Progenitor cell of endocrine pancreas (in vitro differentiated cells): ENCODE measurements at places on chromosomes 3 and 15. TPM values are rescaled to one million over a fixed set of nuclear protein-coding genes. Genes with fewer than 3 reads are reported as not detected.

DNA sequence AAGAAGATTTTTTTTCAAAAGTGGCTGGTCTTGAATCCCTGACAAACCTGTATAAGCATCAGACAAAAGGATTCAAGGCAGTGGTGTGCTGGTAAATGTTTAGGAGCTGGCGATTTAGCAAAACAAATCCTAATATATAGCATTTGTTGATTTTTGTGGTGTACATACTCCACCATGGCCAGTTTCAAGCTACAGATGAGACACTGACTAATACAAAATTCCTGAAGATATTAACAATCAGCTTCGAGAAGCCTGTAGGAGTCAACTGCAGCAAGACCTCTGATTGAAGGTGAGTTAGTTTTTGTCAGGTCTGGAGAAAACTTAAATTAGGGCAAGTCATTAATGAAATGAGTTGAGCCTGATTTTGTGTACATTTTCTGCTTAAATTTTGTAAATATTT is 6.7 kb downstream of the STRIT1 start:
- no peaks in the 10 kb centered on the region for H3K36me3 ChIP-seq
- no peak overlapping the region for H3K4me3 ChIP-seq
- DNase-seq: no peak

- no peaks in the 10 kb centered on the region for H3K36me3 ChIP-seq
- no peaks in the 10 kb centered on the region for H3K27me3 ChIP-seq
- no peak for DNase-seq
- no peak overlapping the region for H3K4me3 ChIP-seq
- H3K4me1 ChIP-seq: peaks cover 15% of the 10 kb centered on the region
Observed at GRCh38 chr3:172536505-172536904, 13.3 kb upstream of the TNFSF10 start.

- no peaks in the 10 kb centered on the region for H3K36me3 ChIP-seq
- no peaks in the 10 kb centered on the region for H3K27me3 ChIP-seq
- H3K4me1 ChIP-seq: peaks cover 8% of the 10 kb centered on the region
- H3K4me3 ChIP-seq: no peak overlapping the region
- no peak for DNase-seq
- H3K27ac ChIP-seq: no peak overlapping the region
Observed at GRCh38 chr3:89955156-89955555, 847.7 kb downstream of the EPHA3 start.

GRCh38 chr3:54897028-54897711 is 30.7 kb downstream of the LRTM1 start:
- H3K27me3 ChIP-seq: peaks cover 3% of the 10 kb centered on the region
- no peak overlapping the region for H3K4me3 ChIP-seq
- peaks cover 5% of the 10 kb centered on the region for H3K4me1 ChIP-seq
- no peak overlapping the region for H3K27ac ChIP-seq
- no peak for DNase-seq

- no peaks in the 10 kb centered on the region for H3K36me3 ChIP-seq
- peaks cover 21% of the 10 kb centered on the region for H3K4me1 ChIP-seq
- H3K4me3 ChIP-seq: peak overlapping the region; percentile 74
- peak overlapping the region; percentile 83 for H3K27ac ChIP-seq
- peaks cover 6% of the 10 kb centered on the region for H3K27me3 ChIP-seq
Observed at GRCh38 chr3:72888546-72889309, 882 bp downstream of the GXYLT2 start.

- H3K4me1 ChIP-seq: peaks cover 11% of the 10 kb centered on the region
- no peak for DNase-seq
- H3K27ac ChIP-seq: no peak overlapping the region
- H3K27me3 ChIP-seq: peaks cover 9% of the 10 kb centered on the region
Observed at GRCh38 chr15:75325922-75326321, 9.9 kb upstream of the COMMD4 start.

- no peaks in the 10 kb centered on the region for H3K36me3 ChIP-seq
- H3K27ac ChIP-seq: no peak overlapping the region
- H3K27me3 ChIP-seq: peaks cover 20% of the 10 kb centered on the region
- no peak for DNase-seq
Observed at GRCh38 chr3:135807879-135808278, 157.6 kb upstream of the PPP2R3A start.

DNA sequence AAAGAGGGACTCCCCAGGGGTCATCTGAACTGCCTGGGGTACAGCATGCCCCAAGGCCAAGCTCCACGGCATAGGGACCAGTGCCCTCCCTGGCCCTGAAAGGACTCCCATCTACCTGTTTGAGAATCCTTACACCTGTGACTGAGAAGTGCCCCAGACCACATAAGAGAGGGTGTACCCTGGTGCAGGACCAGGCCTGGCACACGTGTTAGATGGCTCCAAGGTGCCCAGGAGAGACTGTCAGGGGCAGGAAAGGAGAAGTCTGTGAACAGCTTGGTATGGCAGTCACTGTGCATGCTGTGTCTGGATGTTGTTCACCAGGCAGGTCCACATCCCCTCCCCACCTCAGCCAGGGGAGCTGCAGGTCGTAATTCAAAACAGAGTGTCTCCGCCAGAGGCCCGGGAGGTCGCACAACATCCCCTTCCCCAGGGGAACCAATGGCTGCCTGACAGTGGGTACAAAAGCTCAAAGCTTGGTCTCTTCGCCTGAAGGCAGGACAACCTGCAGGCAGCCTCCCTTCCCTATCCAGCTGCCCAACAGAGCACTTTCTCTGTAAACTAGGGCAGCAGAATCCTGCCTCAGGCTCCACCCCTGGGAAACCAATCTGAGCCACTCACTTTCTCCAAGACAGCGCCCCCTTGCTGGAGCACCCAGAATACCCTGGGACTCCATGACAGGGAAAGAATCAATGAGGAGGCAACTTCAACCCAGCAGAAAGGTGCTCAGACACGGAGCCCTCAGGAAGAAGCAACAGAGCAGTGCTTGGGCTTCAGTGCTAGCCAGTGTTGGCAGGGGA is 3.9 kb downstream of the NUP210 start:
- H3K27ac ChIP-seq: no peak overlapping the region
- no peak overlapping the region for H3K4me3 ChIP-seq
- no peaks in the 10 kb centered on the region for H3K36me3 ChIP-seq
- H3K27me3 ChIP-seq: no peaks in the 10 kb centered on the region

DNA sequence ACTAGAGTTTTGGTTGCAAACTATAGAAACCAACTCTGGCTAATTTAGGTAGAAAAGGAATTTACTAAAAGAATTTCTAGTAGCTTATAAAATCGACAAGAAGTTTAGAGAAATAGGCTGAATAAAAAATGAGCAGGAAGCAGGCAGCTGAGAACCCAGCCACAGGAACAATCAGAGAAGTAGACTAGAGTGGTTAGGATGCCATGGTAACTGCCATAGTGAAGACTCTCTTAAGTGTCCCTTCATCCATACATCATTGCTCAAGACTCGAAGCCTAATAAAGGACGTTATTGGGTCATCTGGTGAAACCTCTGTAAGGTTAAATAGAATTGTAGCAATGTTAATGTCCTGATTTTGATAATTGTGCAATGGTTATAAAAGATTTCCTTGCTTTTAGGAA is 13.8 kb downstream of the AVEN start:
- peaks cover 7% of the 10 kb centered on the region for H3K4me1 ChIP-seq
- no peak for DNase-seq
- peaks cover 9% of the 10 kb centered on the region for H3K36me3 ChIP-seq
- H3K27me3 ChIP-seq: no peaks in the 10 kb centered on the region

DNA sequence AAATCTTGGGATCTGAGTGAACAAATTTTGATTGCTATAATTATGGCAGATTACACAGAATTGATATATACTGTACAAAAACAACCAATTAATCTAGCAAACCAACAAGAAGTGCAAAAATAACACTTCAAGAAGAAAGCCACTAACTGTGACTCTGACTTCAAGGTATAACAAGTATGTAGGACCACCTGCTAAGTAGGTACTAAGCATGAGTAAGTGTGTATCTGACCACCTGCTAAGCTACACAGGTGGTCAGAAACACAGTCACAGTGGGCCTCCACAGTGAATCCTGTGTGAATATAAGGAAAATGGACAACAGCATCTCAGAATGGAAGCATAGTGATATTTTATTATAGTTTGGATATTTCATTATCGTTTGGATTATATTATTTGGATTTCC is 14.8 kb upstream of the PLSCR4 start:
- H3K36me3 ChIP-seq: no peaks in the 10 kb centered on the region
- H3K4me1 ChIP-seq: peaks cover 5% of the 10 kb centered on the region
- no peak for DNase-seq
- H3K27ac ChIP-seq: no peak overlapping the region
- no peaks in the 10 kb centered on the region for H3K27me3 ChIP-seq

GRCh38 chr15:72110355-72110754 is 7.6 kb downstream of the MYO9A start:
- H3K4me1 ChIP-seq: peaks cover 13% of the 10 kb centered on the region
- no peak for DNase-seq
- peaks cover 3% of the 10 kb centered on the region for H3K36me3 ChIP-seq
- H3K4me3 ChIP-seq: no peak overlapping the region
- H3K27ac ChIP-seq: peak overlapping the region; percentile 29
- H3K27me3 ChIP-seq: peaks cover 45% of the 10 kb centered on the region

DNA sequence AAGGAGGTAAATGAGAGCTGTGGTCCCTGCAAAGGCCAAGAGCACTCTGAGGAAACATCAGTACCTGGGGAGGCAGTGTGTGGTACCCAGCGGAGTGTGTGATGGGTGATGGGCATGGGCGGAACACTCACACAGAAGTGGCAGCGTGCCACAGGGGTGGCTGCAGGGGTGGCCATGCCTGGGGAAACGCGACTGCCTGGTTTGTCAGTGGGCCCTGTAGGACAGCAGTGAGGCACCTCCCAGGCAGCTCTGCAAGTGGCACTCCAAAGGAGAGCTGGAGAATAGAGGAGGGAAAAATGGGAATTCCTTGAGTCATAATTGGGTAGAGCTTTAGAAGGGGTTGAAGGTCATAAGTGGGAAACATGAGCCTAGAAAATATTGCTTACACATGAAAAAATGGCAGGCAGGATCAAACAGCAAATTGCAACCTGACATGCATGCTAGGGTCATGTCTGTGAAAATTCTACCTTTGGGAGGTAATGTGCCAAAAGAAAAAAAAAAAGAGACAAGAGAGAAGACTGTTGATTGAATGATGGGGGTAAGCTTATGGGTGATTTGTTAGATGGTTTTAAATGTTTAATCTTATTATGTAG is 138.4 kb downstream of the RPLP1 start:
- H3K27ac ChIP-seq: peak overlapping the region; percentile 50
- no peaks in the 10 kb centered on the region for H3K36me3 ChIP-seq
- H3K4me3 ChIP-seq: no peak overlapping the region
- peaks cover 44% of the 10 kb centered on the region for H3K4me1 ChIP-seq

GRCh38 chr3:188349933-188350332 is 196.0 kb downstream of the LPP start:
- H3K27me3 ChIP-seq: no peaks in the 10 kb centered on the region
- no peak overlapping the region for H3K27ac ChIP-seq
- H3K4me3 ChIP-seq: no peak overlapping the region
- H3K4me1 ChIP-seq: peaks cover 12% of the 10 kb centered on the region
- no peaks in the 10 kb centered on the region for H3K36me3 ChIP-seq

- H3K4me1 ChIP-seq: peaks cover 19% of the 10 kb centered on the region
- DNase-seq: no peak
- peak overlapping the region; percentile 23 for H3K27ac ChIP-seq
- H3K27me3 ChIP-seq: peaks cover 7% of the 10 kb centered on the region
- no peak overlapping the region for H3K4me3 ChIP-seq
Observed at GRCh38 chr3:193347521-193348501, 30.7 kb downstream of the ATP13A5 start.

GRCh38 chr3:107855710-107856109 is 235.1 kb downstream of the CD47 start:
- H3K4me3 ChIP-seq: no peak overlapping the region
- no peak for DNase-seq
- no peaks in the 10 kb centered on the region for H3K4me1 ChIP-seq
- H3K27ac ChIP-seq: no peak overlapping the region
- no peaks in the 10 kb centered on the region for H3K27me3 ChIP-seq

DNA sequence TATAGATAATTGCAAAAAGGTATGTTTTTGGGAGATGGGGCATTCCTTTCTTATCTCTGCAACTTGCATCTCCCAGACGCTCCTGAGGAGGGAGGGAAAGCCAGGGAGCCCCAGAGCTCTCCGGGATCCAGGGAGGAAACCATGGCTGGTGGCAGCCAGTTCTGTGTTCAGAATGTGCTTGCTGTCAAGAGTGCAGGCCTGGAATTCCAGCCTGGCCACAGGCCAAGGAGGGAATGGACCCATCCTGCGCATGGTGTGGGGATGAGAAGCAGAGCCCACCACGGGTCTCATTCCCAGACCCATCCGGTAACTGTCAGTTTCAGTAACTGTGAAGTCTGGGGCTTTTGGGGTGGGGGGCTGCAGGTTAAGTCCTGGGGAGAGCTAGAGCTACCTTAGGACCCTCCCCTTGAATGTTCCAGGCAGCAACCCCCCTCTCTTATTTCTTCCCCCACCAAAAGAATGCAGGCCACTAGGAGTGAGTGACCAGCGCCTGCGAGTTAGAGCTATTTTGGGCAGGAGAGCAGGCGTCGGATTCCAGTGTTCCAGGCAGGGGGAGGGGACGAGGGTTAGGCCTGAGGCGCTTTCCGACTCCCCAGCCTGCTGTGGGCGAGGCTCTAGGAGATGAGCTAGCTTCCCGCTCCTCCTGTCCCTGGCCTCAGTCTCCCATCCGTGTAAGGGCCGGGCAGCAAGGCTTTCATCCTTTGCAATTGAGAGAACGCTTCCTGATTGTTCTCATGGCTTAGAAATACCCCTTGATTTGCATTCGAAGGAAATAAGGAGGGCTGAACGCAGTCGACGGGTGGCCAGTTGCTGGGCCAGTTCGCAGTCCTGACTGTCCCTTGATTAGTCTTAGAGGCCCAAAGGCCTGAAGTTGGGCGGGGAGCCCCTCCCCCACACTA is 781 bp upstream of the DAG1 start:
- H3K4me1 ChIP-seq: peaks cover 36% of the 10 kb centered on the region
- H3K27ac ChIP-seq: peak overlapping the region; percentile 99
- no peaks in the 10 kb centered on the region for H3K27me3 ChIP-seq
- H3K36me3 ChIP-seq: peaks cover 5% of the 10 kb centered on the region
- H3K4me3 ChIP-seq: peak overlapping the region; percentile 81

GRCh38 chr3:64244011-64244942 is 19.0 kb upstream of the PRICKLE2 start:
- H3K36me3 ChIP-seq: peaks cover 1% of the 10 kb centered on the region
- H3K27me3 ChIP-seq: no peaks in the 10 kb centered on the region
- no peak for DNase-seq
- peaks cover 24% of the 10 kb centered on the region for H3K4me1 ChIP-seq
- no peak overlapping the region for H3K27ac ChIP-seq
- no peak overlapping the region for H3K4me3 ChIP-seq

GRCh38 chr3:12965999-12966846 is 107.0 kb downstream of the IQSEC1 start:
- H3K4me3 ChIP-seq: peak overlapping the region; percentile 91
- peaks cover 42% of the 10 kb centered on the region for H3K4me1 ChIP-seq
- H3K36me3 ChIP-seq: no peaks in the 10 kb centered on the region
- peak overlapping the region; percentile 95 for H3K27ac ChIP-seq

- no peak for DNase-seq
- H3K36me3 ChIP-seq: no peaks in the 10 kb centered on the region
- H3K27me3 ChIP-seq: no peaks in the 10 kb centered on the region
- peaks cover 16% of the 10 kb centered on the region for H3K4me1 ChIP-seq
Observed at GRCh38 chr15:56869573-56869972, 48.9 kb upstream of the TCF12 start.

The ARL6IP5 gene
- total RNA-seq: 48.5 and 55.4 TPM in 2 replicates

The GATM gene
- total RNA-seq: 64.1 and 75.5 TPM in 2 replicates

The TRIM69 gene
- total RNA-seq: 12.1 and 18.2 TPM in 2 replicates

The MNS1 gene
- 4.5 and 4.8 TPM in 2 replicates for total RNA-seq

The ADCY5 gene
- total RNA-seq: 33.8 and 35.9 TPM in 2 replicates

The ARGFX gene
- not detected in 2 replicates for total RNA-seq

The FETUB gene
- not detected in 2 replicates for total RNA-seq

The BLM gene
- total RNA-seq: 19.6 and 21.3 TPM in 2 replicates
